Upper lobe of right lung (tissue), 1 donor: ENCODE measurements at places on chromosomes 16 and 17. TPM values are rescaled to one million over a fixed set of nuclear protein-coding genes. Genes with fewer than 3 reads are reported as not detected.

- peak; percentile 76 for DNase-seq
- peaks cover 34% of the 10 kb centered on the region for H3K4me1 ChIP-seq
- no peak overlapping the region for H3K4me3 ChIP-seq
- no peaks in the 10 kb centered on the region for H3K27me3 ChIP-seq
Measured at GRCh38 chr17:76714822-76715495, 4.2 kb upstream of the MXRA7 start.

- no peak overlapping the region for H3K4me3 ChIP-seq
- H3K36me3 ChIP-seq: no peaks in the 10 kb centered on the region
- no peaks in the 10 kb centered on the region for H3K4me1 ChIP-seq
- no peak overlapping the region for H3K27ac ChIP-seq
- no peaks in the 10 kb centered on the region for H3K27me3 ChIP-seq
- no peak for DNase-seq
Measured at GRCh38 chr17:45976391-45976754, 22.7 kb upstream of the STH start.

- no peak overlapping the region for H3K4me3 ChIP-seq
- peaks cover 12% of the 10 kb centered on the region for H3K4me1 ChIP-seq
- no peaks in the 10 kb centered on the region for H3K27me3 ChIP-seq
- no peaks in the 10 kb centered on the region for H3K36me3 ChIP-seq
- peak; percentile 90 for DNase-seq
- H3K27ac ChIP-seq: no peak overlapping the region
Measured at GRCh38 chr17:38349097-38349730, 2.4 kb upstream of the SOCS7 start.

The ZPBP2 gene
- not detected for total RNA-seq

GRCh38 chr16:3084969-3085670 lies 14.0 kb downstream of the ZSCAN10 start:
- no peak for DNase-seq
- H3K27me3 ChIP-seq: no peaks in the 10 kb centered on the region
- peaks cover 24% of the 10 kb centered on the region for H3K4me1 ChIP-seq

DNA sequence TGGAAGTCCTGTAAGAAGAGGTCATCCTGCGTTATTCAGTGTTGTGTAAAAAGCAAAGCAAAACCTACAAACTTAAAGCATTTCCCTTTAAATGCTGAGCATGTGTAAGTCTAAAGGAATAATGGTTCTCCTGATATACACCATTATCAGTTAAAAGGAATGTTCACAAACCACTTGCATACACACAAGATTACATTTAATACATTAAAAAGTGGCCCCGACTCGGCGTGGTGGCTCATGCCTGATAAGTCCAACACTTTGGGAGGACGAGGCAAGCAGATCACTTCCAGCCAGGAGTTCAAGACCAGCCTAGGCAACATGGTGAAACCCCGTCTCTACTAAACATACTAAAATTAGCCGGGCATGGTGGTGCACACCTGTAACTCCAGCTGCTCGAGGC lies 30.5 kb downstream of the CPPED1 start:
- H3K27me3 ChIP-seq: no peaks in the 10 kb centered on the region
- DNase-seq: no peak
- H3K36me3 ChIP-seq: peaks cover 6% of the 10 kb centered on the region
- H3K4me1 ChIP-seq: no peaks in the 10 kb centered on the region
- H3K4me3 ChIP-seq: no peak overlapping the region

The GPR142 gene
- not detected for total RNA-seq

The KAT8 gene
- 80.4 TPM for total RNA-seq

GRCh38 chr16:51818342-51818944 lies 667.4 kb upstream of the SALL1 start:
- H3K4me3 ChIP-seq: no peak overlapping the region
- no peaks in the 10 kb centered on the region for H3K27me3 ChIP-seq
- no peak for DNase-seq
- no peak overlapping the region for H3K27ac ChIP-seq
- H3K36me3 ChIP-seq: no peaks in the 10 kb centered on the region

The KRT27 gene
- 0.55 TPM for total RNA-seq
